ENCODE measurements at places on chromosomes 7 and 10.

- no peak for DNase-seq
These were observed 40.9 kb downstream of the JCAD start for GRCh38 chr10:30018496-30018895.

DNA sequence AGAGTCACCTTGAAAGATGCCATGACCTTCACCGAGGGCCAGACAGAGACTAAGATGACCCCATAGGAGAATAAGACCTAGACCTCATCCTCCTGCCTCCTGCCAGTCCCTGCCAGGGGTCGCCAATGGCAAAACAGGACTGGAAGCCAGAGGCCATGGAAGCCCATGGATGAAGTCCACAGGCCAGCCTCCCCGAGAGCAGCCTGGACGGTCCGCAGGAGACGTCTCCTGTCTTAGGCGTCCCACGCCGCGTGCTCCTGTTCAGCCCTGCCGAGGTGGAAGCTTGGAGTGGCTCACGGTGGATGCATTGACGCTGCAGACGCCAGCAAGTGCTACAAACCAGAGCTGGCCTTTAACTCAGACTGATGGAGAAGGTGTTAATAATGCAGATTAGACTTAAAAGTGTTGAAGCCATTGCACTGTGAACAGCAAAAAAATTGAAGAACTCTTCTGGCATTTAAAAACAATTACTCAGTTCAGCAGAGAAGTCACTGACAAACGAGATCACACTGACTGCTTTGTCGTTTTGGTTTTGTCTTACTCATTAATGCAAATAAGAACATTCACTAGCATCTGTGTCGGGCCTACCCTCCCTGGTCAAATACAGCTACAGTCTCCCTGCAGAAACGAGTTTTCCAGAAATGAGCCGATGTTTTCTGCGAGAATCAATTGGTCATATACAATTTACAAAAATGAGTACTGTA lies 38.1 kb upstream of the FAM20C start:
- peak; percentile 67 for DNase-seq

DNA sequence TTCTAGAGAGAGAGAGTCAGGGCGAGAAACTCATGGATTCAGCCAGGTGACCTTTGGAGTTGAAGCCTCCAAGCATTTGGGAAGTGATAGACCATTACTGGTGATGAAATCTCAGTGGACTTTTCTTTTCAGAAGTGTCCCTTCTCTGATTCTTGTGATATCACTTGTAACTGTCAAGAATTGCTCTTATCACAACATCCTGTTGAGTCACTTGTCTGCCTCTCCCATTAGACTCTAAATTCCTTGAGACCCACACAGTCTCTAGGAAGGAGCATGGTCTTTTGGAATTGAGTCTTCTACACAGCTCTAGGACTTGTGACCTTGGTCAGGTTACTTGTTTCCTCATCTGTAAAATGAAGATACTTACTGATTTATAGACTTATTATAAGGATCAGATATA lies 81.0 kb downstream of the CFAP58 start:
- DNase-seq = no peak

- no peak for DNase-seq
These were observed 9.3 kb downstream of the FXYD4 start for GRCh38 chr10:43380610-43381222.

DNA sequence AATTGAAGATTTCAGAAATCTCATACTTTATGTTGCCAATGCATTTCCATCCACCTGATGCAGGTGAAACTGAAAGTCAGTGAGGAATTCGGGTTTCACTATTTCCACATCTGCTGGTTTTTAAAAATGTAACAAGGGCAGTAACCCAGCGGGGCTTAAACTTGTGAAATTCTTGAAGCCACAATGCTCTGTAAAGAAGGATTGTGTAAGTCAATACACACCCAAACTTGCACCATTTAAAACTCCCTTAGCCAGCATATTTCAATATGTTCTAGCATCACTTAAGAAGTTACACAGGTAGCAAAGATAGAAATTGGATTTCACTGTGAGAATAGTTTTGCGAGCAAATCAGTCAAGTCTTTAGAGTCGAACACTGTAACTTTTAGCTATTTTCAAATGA lies 386.1 kb downstream of the PLXDC2 start:
- no peak for DNase-seq

- DNase-seq = no peak
These were observed 110.6 kb upstream of the SAMD8 start for GRCh38 chr10:75000748-75001321.

- no peak for DNase-seq
These were observed 618 bp upstream of the RELN start for GRCh38 chr7:103989785-103990767.

DNA sequence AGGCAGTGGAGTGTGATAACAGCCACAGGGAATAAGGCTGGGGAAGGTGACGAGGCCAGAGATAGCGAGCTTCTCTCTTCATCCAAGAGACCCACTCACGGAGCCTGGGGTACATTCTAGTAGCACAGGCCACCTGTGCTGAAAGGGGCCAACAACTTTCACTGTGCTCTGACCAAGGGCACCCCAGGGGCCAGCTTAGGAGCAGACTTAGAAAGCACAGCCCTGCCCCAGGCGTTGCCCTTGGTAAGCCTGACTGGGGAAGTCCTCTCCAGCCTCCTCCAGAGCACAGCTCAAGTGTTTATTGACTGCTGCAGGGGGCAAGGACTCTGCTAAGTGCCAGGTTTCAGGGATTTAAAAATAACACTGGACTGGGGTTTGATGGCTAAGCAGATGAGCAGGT lies 44.7 kb downstream of the EBF3 start:
- DNase-seq = no peak

DNA sequence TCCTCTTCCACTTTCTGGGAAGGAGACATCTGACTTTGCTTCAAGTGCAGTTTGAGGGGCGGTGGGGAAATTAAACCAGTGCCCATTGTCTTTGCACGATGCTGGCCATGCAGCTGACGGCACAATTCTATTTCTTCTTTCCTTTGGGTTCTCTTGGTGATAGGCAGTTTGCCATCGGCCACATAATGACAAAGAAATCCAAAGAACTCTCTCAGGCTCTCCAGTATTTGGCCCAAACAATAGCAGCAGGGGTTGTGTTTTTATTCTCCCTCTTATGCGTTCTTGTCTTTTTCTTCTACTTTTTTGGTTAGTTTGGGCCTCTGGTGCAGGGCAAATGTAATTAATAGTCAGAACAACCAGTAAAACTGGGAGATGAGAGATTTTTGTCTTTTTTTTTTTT lies 147.0 kb downstream of the EMX2 start:
- DNase-seq = no peak

DNA sequence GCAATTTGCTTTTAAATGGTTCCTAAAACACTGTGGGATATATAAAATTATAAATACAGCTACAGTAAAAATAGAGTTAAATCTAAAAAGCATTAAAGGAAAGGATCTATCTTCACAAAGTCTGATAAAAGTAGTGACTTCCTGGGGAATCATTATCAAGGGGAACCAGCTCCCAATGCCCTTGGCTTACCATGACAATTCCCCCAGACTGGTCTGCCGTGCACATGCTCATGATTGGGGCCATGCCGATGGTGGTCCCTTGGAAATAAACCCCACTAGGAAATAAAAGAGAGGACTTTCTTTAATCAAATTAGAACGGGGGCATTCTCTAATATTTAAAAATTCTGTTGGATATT lies 201.8 kb downstream of the FANK1 start:
- DNase-seq = no peak

- no peak for DNase-seq
These were observed 560.5 kb downstream of the PARD3 start for GRCh38 chr10:34254596-34254995.

- no peak for DNase-seq
These were observed 19.3 kb downstream of the SND1 start for GRCh38 chr7:127671341-127671740.

- DNase-seq = no peak
These were observed 24.6 kb downstream of the GLRX3 start for GRCh38 chr10:130160775-130161174.

DNA sequence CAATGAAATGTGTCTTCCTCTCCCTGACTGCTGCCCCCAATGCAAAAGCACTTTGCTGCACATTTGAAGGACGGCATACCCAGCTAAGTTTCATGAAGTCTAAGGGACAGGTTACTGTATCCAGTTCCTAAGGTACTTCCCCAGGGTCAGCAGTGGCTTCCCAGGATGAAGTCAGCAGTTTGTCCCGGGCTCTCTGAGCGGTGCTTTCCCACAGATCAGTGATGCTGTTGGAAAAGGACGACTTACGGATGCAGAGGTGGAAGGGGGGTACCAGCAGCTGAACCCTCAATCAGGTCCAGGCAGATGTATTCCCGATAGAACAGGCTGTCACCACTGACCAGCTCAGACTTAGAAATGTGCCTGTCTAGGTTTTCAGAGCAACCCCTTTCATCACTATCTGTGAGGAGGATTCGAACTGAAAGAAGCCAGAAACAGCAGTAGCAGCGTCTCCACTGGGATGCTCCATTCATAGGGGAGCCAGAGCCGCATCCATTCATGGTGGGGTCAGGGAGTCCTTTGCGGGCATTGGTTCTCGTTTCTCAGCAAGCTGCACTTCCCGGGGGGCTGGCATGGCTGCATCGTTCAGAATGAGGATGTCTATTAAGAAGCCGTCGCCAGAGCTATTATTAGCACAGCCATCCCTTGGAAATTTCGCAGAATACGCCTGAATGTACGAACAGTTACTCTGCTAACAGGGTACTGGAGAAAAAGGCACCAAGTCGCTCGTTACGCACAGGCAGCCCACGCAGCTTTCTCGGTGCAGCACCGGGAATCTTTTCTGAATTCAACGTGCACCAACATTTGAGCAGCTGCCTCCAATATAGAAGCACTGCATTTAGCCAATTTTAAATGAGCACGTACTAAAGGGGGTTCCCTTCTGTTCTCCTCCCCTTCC lies 303.7 kb downstream of the PRPF18 start:
- DNase-seq = peak; percentile 78

- peak; percentile 24 for DNase-seq
These were observed 218.6 kb downstream of the RPS24 start for GRCh38 chr10:78252286-78252685.

GRCh38 chr10:126459032-126459831 lies 71.0 kb upstream of the ADAM12 start:
- no peak for DNase-seq

DNA sequence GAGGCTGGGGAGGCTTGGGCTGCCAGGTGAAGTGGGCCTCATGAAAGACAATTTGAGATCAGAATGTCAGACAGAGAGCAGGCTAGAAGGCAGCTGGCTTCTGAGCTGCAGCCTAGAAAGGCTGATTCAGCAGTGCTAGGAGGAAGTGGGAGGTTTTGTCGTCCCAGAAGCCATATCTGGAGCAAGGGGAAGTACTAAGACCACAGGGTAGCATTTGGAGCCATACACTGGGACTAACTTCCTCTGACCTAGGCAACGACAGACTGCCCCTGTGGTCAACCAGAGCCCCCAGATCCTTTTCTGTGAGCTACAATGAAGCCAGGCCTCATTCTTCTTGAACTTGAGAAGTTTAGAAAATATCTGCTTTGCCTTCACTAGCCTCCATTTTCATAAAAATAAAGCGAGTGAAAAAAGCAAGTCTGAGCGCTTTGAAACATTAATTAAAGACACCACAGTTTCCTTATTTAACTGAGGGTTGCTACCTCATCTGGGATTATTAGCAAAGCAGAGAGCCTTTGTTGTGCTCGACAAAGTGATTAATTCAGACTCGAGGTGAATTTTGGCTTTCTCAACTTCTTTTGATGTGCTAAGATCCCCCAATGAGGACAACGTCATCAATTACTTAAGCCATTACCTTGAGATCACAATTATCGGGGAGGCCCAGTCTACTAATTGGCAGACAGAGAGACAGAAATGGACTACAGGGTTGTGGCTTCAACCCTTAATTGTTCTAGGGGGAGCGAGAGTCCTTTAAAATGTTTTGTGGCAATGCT lies 26.6 kb downstream of the TBXAS1 start:
- DNase-seq = peak; percentile 55

DNA sequence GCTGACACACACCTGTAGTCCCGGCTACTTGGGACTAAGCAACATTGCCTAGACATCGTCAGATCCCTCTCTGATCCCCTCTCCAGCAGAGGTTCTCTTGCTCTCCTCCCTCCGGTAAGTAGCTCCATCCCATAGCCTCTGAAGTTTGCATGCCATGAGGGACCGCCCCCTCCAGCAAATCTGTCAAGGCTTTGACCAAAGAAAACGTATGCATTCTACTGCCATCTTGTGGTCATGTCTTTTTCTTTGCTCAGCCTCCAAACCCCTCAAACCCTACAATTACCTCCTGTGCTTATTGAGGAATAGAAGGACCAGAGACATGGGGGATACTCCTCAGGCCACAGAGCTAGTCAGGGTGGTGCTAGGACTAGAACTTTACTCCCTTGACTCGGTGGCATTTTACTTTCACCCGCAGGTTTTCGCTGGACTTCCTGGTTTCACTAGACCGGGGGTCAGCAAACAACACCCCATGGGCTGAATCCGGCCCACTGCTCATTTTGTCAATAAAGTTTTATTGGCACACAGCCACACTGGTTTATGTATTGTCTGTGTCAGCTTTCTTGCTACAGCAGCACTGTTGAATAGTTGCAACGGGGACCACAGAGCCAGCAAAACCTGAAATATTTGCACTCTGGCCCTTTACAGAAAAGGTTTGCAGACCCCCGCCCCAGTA lies 202.6 kb upstream of the FOXK1 start:
- DNase-seq = peak; percentile 4

DNA sequence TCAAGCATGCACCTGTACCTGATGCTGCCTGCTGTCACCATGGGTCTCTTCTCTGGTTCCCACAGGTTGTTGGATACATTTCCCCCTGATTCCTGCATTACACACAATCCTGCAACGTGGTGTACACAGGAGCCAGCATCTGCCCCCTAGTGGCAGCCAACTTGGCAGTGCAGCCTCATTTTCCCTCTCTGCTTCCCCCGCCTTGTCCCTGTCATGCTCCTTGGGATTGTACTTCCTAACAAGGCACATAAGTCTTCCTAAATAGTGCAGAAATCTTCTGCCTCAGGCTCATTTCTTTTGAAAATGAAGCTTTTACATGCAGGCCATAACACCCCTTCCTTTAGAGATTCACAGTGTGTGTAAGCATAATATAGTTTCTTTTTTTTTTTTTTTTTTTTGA lies 387.5 kb downstream of the CCSER2 start:
- DNase-seq = no peak

DNA sequence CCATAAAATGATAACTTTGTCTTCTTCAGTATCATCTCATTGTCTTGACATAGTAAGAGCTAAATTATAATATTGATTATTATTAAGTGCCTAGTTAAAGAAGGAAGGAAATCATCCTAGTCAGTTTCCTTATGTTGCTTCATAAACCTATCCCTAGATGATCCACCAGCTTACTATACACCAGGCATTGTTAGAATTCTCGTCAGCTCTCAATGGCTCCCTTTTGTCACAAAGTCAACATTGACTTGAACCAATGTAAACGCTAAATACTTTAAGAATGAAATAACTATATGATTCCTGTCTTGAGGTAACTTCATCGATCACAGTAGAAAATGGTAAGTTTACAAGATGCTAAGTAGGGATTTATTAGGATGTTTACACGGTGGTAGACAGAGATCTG lies 1162.9 kb downstream of the CNTNAP2 start:
- no peak for DNase-seq

Measured in putamen (tissue), 1 donor.